ENCODE measurements at places on chromosomes 3 and 15.
A peak's percentile ranks its signal among the peaks of the same experiment; 100 is the strongest.

- DNase-seq = peak; percentile 44
Measured at GRCh38 chr3:66407611-66408218, 93.1 kb downstream of the LRIG1 start.

- DNase-seq = no peak
Measured at GRCh38 chr3:135125171-135125801, 330.2 kb downstream of the EPHB1 start.

GRCh38 chr15:57925650-57926049 lies 139.9 kb downstream of the ALDH1A2 start:
- no peak for DNase-seq

- DNase-seq = no peak
Measured at GRCh38 chr3:193968380-193968974, 167.5 kb upstream of the HES1 start.

DNA sequence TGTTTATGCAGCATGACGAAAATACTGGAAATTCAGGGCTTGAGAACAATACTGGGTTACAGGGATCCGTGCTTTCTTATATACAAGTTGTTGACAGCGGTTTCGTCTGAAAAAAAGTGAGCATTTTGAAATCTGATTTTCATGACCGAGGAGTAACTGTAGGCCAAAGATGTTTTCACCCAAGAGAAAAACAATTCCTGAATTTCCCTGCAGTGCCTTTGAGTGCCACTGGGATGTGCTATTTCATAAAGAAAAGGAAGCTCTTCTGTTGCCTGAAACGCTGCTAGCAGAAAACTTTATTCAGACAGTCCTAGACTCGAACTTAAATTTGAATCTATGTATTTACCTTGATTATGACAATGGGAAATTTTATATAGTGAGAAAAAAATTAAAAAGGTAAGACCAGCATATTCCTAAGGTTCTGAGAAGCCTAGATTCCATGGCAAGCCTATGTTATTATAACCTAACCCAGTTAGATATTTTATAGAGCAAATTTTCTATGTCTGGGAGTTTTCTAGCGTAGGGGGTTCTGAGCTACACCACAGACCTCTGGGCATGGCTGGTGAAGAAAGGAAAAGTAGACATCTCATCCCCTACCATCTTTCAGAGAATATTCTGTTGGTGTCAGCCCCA lies 30.2 kb downstream of the KCNAB1 start:
- no peak for DNase-seq

DNA sequence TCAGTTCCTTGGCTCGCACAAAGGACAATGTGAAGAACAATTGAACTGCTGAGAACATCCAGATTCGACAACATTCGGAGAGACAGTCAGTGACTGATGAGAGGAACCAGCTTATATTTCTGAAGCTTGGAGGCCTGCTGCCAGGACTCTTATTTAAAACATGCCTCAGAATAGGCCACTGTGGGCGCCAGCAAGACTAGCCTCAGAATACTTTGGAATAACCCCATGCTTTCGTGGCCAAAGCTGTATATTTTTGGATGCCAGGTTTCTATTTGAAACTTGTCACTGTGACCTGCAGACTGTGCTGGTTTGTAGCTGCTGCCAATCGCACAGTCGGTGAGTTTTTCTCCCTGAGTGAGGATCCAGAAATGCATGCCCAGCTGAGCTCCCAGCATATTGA lies 129.9 kb upstream of the UBE3A start:
- DNase-seq = no peak

DNA sequence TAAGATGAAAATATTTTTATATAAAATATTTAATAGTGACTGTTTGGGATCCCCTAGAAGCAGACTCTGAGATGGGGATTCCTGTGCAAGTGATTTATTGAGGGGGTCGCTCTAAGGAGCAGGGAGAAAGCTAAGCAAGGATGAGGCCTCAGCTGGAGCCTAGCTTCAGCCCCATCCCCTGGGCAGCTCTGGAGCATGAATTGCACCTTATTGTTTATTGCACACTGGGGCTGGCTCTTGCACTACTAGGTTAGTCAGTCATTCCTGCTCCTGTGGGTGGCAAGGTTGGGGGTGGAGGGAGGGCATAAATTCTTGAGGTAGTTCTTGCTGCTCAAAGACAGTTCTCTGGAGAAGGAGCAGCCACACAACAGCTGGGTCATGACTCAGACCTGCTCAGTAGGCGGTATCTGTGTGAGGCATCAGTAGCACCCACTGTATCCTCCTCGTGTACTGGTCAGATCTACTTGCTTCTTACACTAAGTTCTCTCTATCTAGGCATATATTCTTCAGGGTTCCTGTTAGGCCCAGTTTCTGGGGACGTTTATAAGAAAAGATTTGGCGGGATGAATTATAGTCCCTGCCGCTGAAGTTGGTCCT lies 27.2 kb upstream of the TNFSF10 start:
- DNase-seq = peak; percentile 32

DNA sequence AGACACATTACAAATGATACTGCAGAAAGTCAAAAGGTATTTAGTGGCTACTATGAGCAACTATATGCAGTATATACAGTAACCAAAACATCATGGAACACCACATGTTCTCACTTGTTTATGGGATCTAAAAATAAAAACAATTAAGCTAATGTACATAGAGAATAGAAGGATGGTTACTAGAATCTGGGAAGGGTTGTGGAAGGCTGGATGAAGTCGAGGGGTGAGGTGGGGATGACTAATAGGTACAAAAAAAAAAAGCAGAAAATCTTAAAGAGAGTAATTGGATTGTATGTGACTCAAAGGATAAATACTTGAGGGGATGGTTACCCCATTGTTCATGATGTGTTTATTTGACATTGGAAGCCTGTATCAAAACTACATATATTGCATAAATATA lies 848.8 kb upstream of the GBE1 start:
- no peak for DNase-seq

- no peak for DNase-seq
Measured at GRCh38 chr3:37221407-37221806, 47.0 kb upstream of the LRRFIP2 start.

DNA sequence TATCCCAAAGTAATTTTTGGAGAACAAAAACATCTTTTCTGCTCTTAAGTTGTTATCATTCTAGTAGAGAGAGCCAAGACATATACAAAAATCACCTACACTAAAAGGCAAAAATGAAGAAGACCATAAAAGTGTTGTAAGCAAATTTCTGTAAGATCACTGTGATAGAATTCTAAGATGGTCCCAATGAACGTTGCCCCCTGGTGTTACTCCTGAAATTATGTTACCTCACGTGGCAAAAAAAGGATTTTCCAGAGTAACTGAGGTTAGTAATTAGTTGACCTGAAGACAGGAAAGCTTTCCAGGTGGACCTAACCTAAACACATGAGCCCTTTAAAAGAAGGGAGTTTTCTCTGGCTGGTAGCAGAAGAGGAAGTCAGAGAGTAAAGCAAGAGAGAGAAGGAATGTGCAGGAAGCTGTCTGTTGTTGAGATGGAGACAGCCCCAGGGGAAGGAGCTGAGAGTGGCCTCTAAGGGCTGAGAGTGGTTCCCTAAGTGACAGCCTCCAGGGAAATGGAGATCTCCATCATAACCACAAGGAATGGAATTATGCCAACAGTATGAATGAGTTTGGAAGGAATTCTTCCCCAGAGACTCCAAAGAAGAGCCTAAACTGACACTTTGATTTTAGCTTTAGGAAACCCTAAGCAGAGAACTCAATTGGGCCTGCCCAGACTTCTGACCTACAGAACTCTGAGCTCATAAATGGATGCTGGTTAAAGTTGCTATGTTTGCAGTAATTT lies 205.9 kb downstream of the CD47 start:
- DNase-seq = no peak

GRCh38 chr3:93910097-93910496 lies 63.6 kb downstream of the PROS1 start:
- DNase-seq = no peak

DNA sequence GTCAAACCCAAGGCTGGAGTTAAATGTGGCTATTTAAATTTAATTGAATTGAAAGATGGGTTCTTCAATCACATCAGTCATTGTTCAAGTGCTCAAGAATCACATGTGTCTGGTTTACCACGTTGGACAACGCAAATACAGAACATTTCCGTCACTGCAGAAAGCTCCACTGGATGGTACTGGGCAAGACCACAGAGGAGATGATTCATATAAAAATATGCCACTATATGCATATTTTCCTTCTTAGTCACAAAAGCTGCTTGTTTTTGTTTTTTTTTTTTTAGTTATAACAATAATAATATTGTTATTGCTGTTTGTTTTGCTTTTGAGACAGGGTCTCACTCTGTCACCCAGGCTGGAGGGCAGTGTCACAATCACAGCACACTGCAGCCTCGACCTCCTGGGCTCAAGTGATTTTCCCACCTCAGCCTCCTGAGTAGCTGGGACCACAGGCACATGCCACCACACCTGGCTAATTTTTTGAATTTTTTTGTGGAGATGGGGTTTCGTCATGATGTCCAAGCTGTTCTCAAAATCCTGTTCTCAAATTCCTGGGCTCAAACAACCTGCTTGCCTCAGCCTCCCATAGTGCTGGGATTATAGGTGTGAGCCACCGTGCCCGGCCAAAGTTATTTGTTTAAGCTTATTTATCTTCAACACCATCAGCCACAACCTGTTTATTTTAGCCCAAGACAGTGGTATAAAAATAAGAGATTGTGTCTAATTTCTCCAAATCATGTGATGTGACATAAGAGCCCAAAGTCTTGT lies 19.4 kb downstream of the RTP3 start:
- no peak for DNase-seq

DNA sequence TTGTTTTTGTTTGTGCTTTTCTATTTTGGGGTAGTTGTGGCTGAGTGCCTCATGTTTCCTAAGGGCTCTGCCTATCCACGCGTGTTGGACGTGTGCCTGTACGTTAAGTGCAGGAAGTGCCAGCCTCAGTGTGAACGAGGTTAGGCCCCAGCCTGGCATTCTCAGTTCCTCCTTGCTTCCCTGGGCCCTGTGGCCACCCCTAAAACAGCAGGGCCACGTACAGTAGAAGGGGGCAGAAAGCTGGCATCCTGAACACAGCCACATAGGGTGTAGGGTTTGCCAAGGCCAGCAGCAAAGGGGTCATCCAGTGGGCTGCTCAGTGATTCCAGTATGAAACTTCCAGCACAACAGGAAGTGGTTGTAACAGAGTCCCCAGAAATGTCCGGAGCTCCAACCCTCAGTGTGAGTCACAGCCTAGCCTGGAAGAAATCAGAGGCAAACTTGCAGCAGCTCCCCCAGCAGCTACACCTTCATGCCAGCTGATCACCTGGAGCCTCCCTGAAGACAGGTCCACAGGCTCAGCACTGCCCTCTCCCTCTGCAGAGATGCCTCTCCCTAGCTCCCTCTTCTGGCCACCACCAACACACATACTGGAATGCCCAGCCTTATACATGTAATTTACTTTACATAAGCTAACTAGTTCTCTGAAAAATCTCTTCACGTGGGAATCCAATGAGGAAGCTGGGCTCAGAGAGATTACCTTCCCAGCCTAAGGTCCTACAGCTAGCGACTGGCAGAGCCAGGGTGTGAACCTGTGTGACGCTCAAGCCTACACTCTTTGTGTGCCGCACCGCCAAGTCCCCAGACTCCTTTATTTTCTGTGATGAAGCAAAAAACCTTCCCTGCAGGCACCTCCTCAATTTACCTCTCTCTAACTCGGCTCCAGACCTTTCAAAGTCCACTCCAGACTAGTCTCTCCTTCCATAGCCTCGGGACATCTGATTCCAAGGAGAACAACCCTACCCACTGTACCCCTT lies 26.6 kb downstream of the ILDR1 start:
- DNase-seq = no peak

DNA sequence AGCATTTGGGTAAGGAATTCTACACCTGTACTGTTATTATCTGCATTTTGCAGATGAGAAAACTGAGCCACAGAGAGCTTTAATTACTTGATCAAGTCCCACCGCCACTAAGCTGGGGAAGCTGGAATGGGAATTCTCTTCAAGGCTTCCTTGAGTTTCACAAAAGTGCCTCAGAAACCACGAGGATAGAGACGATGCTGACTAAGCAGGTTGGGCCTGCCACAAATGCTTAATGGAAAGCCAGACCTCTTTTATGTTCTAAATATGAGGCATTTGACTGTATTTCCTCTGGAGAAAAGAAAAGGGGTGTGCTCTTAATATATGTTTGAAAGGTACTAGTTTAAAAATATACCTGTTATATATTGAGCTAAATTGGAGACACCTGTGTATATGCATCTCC lies 34.7 kb downstream of the ADAMTS9 start:
- no peak for DNase-seq

DNA sequence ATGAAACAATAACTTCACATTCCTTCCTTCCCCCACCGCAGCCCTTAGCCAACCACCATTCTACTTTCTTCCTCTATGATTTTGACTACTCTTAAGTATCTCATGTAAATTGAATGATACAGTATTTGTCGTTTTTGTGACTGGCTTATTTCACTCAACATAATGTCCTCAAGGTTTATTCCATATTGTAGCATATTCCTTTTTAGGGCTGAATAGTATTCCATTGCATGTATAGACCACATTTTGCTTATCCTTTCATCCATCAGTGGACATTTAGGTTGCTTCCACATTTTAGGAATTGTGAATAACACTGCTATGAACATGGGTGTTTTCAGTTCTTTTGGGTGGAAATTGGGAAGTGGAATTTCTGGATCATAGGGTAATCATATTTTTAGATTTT lies 106.1 kb downstream of the THSD4 start:
- DNase-seq = no peak

DNA sequence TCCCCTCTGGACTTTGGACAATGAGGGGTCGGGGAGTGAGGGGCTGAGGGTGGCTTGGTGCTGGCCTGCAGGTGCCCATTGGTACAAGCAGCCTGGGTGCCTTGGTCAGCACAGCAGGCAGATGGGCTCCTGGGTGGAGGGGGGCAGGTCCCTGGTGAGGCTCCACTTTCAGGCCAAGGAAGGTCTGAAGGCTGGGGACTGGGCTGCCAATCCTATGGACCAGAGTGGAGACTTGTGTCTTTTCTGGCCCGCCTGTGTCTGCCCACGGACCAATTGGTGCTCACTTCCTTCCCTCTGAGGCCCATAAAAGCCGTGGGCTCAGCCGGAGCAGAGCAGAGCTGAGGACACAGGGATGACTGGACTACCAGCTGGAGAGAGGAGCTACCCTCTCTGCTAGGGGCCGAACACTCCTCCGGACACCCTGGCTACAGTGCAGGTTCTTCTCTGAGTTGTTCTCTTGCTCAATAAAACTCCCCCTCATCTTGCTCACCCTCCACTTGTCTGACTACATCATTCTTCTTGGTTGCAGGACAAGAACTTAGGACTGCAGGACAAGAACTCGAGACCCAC lies 31.9 kb upstream of the IREB2 start:
- DNase-seq = no peak

DNA sequence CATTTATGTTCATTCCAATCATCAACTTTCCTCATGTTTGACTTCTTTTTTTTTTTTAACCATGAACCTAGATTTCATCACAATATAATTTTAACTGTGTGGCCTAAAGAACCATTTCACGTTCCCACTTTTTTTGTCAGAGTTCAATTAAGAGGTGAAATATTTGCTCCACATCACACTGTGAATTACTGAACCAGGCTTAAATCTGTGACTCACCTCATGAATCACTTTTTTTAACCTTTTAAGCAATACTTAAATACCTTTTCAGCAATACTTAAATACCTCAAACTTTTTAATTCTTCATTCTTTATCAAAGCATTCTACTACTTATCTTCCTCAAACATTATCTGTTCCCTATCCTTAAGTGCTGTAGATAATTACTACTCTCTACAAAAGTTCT lies 137.6 kb downstream of the SI start:
- no peak for DNase-seq
